ENCODE measurements at places on chromosomes 13 and 19. TPM values are rescaled to one million over a fixed set of nuclear protein-coding genes. Genes with fewer than 3 reads are reported as not detected.

- no peak for DNase-seq
Observed at GRCh38 chr13:97961340-97961739, 7.9 kb downstream of the IPO5 start.

GRCh38 chr19:55389386-55390317, 3.9 kb downstream of the RPL28 start:
- DNase-seq, result no peak

- DNase-seq, result no peak
Observed at GRCh38 chr13:39563470-39563735, 39.6 kb downstream of the LHFPL6 start.

DNA sequence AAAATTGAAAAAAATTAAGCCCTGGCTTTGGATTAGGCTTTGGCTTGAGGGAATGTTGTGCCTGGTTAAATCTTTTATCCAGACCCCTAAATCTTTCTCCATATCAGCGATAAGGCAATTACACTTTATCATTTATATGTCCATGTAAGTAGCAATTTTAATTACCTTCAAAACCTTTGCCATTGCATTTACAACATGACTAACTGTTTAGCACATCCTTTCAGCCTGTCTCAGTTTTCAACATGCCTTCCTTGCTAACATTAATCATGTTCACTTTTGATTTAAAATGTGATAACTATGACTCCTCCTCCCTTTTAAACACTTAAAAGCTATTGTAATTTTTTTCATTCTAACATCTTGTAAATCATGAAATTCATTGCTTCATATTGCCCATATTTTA, 583.7 kb downstream of the SLITRK1 start:
- DNase-seq, result no peak

DNA sequence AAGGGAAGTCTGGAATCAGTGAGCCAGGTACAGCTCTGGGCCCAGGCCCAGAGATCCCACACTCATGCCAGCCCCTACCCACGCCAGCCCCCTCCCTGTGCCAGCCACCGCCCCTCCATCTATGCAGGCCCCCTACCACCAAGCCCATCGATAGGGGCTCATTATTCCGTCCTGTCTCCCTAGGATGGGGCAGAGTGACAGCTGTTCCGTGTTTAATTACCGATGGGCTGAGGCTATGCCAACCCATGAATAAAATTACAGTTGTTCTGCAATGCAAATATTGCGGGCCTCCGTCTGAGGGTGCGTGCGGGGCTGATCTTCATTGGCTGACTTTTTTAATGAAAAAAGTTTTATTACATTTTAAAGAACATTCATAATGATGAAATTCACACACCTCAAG, 35.6 kb upstream of the PEPD start:
- no peak for DNase-seq

- DNase-seq, result no peak
Observed at GRCh38 chr19:14412324-14412995, 6.7 kb downstream of the DDX39A start.

DNA sequence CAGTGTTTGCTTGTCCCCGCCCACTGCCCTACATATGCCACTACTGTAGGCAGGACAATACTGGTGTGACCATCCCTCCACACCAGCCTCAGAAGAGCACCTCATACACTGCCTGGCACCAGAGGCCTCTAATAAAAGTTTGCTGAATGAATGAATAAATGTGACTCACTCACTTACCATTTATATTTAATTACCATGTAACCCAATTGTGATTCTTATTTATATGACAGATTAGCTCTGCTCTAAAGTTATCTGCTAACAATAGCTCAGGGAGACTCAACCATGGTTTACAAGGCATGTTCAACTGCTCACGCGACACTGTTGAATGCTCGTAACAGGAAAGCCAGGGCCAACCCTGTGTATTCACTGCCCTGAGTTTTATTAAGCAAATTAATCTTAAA, 66.0 kb upstream of the DOCK9 start:
- DNase-seq, result no peak

GRCh38 chr13:25973576-25973975, 78.2 kb downstream of the SHISA2 start:
- DNase-seq, result no peak

DNA sequence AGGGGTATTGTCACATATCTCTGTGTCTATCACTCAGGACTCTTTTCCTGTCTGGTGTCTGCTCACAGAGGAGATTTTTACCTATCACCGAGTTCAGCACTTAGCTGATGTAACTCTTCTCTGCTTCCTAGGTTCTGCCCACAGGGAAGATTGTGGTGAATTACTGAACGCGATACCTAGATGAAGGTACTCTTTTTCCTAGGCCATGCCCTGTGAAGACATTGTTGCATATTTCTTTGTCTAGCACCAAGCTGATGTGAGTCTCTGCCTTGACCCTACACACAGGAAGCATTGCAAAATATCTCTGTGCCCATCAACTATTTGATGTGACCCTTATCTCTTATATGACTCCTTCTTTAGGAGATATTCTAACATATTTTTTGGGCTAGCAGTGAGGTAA, 72.1 kb upstream of the ZNF43 start:
- DNase-seq, result no peak

- no peak for DNase-seq
Observed at GRCh38 chr13:113655346-113656002, 2.5 kb downstream of the ATP4B start.

DNA sequence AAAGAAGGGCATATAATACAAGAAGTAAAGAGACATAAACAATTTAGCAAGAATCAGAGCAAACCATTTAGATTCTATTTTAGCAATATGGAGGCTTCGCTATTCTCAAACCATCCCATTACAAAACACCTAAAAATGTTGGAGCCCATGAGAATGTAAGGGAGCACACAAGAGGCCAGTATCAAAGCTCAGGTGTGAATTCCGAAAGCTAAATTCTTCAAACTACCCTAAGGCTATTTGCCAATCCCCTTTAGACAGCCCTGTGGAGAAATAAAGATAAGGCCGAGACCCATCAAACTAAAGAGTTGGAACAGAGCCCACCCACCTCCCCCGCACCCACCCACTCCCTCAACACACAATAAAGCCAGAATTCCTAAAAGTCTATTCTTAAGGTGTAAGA, 210.8 kb upstream of the MAB21L1 start:
- DNase-seq, result no peak

DNA sequence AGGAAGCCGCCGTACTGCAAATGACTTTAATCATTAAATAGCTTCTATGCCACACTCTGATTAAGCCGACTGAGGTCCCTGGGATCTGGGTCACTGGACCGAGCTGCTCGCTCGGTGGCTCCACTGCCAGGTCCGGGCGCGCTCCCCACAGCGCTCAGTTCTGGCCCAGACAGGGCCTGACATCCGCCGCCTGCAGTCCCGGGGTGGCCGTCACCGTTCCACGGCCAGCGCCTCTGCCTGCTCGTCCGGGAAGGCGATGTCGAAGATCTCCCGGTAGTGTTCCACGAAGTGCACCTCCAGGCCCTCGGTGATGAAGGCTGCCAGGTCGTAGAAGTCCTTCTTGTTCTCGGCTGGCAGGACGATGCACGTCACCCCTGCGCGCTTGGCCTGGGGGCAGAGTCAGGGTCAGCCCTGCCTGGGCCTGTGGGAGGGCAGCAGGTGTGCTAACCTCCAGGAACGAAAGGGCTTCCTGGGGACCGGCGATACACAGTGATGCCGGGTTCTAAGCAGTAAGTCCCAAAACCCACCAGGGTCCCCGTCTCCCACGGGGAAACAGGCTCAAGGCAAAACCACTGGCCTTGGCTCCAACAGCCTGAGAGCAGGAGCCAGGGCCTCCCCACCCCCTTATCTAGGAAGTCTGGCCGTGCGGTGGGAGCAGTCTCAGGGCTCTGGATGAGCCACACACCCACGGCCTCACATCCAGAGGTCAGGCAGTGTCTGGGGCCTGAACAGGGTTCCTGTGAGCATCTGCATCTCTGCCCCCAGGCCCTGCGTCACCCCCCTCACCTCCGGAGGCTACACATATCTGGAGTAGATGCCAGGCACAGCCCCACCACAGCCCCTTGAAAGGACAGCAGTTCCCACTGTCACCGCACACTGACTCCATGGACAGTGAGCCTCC, 2.0 kb downstream of the RPL36 start:
- peak; percentile 4 for DNase-seq

DNA sequence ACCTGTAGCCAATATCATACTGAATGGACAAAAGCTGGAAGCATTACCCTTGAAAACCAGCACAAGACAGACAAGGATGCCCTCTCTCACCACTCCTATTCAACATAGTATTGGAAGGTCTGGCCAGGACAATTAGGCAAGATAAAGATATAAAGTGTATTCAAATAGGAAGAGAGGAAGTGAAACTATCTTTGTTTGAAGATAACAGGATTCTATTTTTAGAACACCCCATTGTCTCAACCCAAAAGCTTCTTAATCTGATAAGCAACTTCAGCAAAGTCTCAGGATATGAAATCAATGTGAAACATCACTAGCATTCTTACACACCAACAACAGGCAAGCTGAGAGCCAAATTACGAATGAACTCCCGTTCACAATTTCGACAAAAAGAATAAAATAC, 17.8 kb upstream of the CCNA1 start:
- DNase-seq, result no peak

GRCh38 chr13:50119591-50119990, 104.3 kb downstream of the KCNRG start:
- no peak for DNase-seq

DNA sequence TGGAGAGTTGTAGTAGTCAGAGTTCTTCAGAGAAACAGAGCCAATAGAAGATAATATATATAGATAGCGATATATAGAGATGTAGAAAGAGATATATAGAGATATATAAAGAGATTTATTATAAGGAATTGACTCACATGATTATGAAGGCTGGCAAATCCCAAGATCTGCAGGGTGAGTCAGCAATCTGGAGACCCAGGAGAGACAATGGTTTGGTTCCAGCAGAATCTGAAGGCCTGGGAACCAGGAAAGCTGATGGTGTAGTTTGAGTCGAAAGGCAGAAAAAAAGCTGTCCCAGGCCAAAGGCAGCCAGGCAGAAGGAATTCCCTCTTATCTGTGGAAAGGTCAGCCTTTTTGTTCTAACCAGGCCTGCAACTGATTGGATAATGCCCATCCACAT, 194.1 kb downstream of the NUFIP1 start:
- DNase-seq, result no peak

- DNase-seq, result peak; percentile 47
Observed at GRCh38 chr13:91406619-91407018, 8.2 kb downstream of the GPC5 start.

- no peak for DNase-seq
Observed at GRCh38 chr19:29610213-29610573, 4.1 kb downstream of the POP4 start.

- DNase-seq, result peak; percentile 23
Observed at GRCh38 chr13:29260684-29261083, 334.8 kb downstream of the SLC7A1 start.

GRCh38 chr19:16366433-16367260, 42.0 kb downstream of the KLF2 start:
- peak; percentile 2 for DNase-seq

DNA sequence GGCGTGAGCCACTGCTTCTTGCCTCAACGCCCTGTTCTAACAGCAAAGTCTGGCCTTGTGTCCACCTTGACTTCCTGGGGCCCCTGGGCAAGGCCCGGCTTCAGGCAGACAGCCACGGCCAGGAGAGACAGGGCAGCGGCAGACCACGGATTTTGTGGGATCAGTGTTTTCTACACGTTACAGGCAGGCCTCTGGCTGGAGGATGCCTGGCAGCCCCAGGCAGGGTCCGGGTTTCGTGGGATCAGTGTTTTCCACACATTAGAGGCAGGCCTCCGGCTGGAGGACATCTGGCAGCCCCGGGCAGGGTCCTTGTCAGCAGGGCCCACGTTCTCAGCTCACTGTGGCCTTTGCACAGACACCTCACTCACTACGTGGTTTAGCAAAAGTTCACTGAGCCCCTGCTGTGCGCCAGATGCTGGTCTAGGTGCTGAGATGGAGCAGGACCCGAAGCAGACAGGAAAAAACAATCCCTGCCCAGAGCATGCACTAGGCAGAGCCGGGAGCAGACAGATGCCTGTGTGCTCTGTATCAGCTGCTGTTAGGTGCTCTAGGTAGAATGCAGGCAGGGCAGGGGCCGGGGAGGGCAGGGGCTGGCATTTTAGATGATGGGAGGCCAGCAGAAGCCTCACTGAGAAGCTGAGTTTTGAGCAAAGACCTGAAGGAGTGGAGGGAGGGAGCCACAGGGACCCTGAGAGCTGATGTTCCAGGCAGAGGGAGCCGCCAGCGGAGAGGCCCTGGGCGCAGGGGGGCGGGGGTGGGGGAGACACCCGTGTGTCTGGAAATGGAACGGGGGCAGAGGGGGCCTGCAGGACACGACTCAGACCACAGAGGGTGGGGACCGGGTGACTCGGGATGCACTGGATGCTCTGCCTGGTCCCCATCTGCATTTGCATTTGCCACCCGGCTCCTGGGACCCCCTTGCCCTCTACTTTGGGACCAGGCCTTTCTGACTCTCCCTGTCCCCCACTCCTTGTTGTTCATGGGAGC, 25.0 kb upstream of the NCCRP1 start:
- DNase-seq, result no peak

GRCh38 chr13:47036294-47037008, 139.6 kb upstream of the HTR2A start:
- no peak for DNase-seq

DNA sequence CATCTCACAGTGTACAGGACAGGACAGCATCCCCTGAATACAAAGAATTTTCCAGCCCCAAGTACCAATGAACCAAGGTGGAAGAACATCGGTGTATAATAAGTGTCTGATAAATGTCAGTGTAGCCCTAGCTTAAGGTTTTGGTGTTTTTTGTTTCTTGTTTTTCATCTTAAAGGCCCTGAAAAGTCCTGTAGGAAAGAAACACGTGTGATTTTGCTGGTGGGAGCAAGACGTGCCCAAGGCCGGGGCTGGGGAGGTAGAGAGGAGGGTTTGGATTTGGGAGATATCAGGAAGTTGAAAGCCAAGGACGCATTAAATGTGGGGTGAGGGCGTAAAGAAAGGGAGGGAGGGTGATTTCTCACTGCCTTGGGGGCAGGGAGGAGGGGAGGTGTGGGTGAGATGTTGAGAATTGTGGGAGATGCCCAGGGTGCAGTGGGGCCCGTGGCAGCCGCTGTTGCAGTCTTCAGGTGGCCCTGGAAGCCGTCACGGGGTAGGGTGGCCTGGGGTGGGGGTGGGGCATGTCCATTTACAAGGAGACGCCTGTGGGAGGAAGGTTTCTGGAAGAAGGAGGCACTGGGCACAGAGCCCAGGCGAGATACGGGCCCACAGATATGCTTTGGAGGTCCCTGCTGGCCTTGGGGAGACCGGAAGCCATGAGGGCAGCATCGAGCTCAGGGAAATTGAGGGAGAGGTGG, 6.7 kb downstream of the CAMSAP3 start:
- DNase-seq, result no peak

GRCh38 chr13:112443191-112443994, 67.2 kb downstream of the SPACA7 start:
- DNase-seq, result no peak

DAND5 gene
- polyA plus RNA-seq, result not detected

IQCN gene
- 1.5 TPM for polyA plus RNA-seq

JAK3 gene
- 3.6 TPM for polyA plus RNA-seq

SIGLEC5 gene
- not detected for polyA plus RNA-seq

CABP5 gene
- polyA plus RNA-seq, result not detected

NR2F6 gene
- 157 TPM for polyA plus RNA-seq

PLVAP gene
- polyA plus RNA-seq, result 5.3 TPM

HCST gene
- 4.8 TPM for polyA plus RNA-seq

FBL gene
- 69.6 TPM for polyA plus RNA-seq

NEK5 gene
- 1.2 TPM for polyA plus RNA-seq

ECSIT gene
- polyA plus RNA-seq, result 26.3 TPM

EDNRB gene
- polyA plus RNA-seq, result 16.9 TPM

Measured in hepatocyte (in vitro differentiated cells).